ENCODE measurements at places on chromosomes 13 and 19. TPM values are rescaled to one million over a fixed set of nuclear protein-coding genes. Genes with fewer than 3 reads are reported as not detected.

GRCh38 chr13:95106562-95106961, 194.7 kb downstream of the ABCC4 start:
- DNase-seq = no peak

DNA sequence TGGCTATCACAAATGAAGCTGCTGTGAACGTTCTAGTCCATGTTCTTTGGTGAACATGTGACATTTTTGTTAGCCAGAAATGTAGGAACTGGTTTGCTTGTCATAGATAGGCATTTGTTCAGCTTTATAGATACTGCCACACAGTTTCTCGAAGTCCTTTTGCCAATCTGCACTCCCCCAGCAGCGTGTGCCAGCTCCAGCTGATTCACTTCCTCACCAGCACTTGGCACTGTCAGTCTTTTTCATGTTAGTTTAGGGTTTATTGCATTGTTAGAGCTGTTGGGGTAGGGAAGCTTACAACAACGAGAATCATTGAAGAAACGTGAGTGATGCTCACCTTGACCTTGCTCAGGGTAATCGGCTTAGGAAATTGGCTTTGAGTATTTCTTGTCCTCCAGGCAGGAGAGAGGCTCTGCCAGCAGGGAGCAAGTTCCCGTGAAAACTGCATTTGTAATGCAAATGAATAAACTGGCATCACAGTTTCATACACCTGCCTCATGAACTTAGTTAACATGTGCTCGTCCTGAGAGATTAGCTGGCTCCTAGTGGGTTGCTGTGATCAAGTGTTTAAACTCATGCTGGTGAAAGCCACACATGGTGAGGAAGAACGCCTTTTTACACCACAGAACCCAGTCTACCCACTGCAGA, 83.9 kb downstream of the ING1 start:
- DNase-seq = no peak

GRCh38 chr19:48118131-48118517, 7.5 kb upstream of the PLA2G4C start:
- DNase-seq = no peak

DNA sequence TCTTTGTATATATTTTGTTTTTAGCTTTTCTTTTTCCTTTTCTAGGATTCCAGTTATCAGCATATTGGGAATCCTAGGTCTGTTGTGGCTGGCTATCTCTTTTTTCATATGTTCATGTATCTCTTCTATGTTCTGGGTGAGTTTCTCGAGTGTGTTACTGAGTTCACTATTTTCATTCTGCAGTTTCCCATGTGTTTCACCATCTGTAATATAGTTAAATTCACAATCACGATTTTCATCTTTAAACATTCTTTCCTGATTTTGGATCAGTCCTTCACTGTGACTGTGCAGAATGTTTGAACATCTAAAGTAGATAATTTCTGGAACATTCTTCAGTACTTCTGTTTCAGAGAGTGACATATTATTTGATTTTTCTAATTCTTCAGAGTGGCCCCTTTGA, 862.1 kb downstream of the OLFM4 start:
- no peak for DNase-seq

- no peak for DNase-seq
These were observed 1563.5 kb upstream of the PRR20A start for GRCh38 chr13:55577082-55577846.

- peak; percentile 29 for DNase-seq
These were observed 7.4 kb downstream of the IFNL1 start for GRCh38 chr19:39303373-39304184.

GRCh38 chr13:71213252-71213821, 653.7 kb downstream of the DACH1 start:
- no peak for DNase-seq

GRCh38 chr19:27793128-27793643, 1419.8 kb downstream of the UQCRFS1 start:
- peak; percentile 84 for DNase-seq

DNA sequence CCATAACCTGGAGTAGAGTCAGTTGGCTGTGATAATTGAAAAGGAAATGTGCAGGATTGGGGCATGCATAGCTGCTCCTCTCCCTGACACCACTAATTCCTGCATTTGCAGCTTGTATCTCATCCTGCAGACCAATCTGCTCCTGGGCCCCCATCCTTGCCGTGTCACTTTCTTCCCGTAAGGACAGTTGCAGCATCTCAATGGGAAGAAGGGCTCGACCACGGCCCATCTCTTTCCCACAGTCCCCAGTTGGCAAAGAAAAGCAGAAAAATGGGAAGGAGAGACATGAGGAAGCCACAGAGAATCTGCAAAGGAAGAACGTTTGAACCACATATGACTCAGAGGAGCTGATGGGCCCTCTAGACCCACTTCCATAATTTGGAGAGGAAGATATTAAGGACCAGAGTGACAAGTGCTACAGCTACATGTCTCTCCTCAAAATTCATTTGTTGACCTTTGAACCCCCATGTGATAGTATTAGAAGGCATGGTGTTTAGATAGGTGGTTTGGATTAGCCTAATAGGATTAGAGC, 1.8 kb upstream of the SIGLEC12 start:
- no peak for DNase-seq

DNA sequence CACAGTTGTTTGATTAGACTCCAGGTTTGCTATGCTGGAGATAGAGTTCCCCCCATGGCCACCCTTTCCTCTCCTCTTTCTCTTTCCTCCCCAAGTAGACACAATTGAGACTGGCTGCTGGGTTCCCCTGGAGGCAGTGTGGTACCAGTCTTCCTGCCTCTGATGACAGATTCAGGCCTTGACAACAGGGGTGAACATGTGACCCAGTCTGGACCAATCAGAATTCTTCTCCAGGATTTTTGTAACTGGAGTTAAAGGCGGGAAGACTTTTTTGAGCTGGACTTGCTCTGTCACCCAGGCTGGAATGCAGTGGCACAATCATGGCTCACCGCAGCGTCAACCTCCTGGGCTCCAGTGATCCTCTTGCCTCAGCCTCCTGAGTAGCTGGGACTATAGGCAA, 48.7 kb downstream of the CCNE1 start:
- DNase-seq = no peak

GRCh38 chr19:5621311-5621944, 1.1 kb downstream of the SAFB2 start:
- peak; percentile 73 for DNase-seq

GRCh38 chr19:48206397-48207093, 36.1 kb downstream of the ZSWIM9 start:
- DNase-seq = no peak

- no peak for DNase-seq
These were observed 5.1 kb upstream of the GTF3A start for GRCh38 chr13:27419328-27419727.

DNA sequence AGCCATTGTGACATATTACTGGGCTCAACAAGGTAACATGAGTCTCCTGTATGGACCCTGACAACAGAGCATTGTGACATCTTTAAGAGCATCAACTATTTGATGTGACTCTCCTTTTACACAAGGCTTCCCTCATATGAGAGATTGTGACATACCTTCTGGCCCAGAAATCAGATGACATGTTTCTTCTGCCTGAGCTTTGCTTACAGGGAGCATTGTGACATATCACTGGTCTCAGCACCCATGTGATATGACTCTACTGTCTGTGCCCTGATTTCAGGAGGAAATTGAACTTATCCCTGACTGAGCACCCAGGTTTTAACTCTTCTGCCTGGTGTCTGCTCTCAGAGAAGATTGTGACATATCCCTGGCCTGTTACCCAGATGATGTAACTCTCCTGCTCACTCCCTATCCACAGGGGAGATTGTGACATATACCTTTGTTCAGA, 15.9 kb upstream of the ZNF681 start:
- no peak for DNase-seq

DNA sequence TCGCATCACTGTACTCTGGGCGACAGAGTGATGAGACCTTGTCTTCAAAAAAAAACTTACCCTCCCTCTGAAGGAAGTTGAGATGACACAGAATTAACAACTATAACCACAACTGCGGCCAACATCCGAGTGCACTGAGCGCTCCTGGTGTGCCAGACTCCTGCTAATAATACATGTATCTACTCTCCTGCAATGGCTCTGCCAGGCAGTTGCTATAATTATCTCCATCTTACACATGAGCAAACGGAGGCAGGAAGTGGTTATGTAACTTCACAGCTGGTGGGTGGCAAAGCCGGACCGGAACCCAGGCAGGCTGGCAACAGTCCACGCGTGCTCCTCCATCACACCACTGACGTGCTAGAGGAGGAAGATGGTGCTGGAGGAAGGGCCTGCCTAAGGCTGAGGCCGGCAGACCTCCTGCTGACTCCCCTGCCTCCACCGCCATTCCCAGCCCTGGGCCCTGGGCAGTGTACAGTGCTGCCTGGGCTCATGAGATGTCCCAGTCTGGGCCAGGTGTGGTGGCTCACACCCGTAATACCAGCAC, 12.6 kb downstream of the XRCC1 start:
- DNase-seq = peak; percentile 91

GRCh38 chr13:95391362-95391761, 90.1 kb upstream of the ABCC4 start:
- no peak for DNase-seq

GRCh38 chr13:113404366-113404722, 40.4 kb upstream of the GRTP1 start:
- no peak for DNase-seq

GRCh38 chr13:91196958-91197357, 150.5 kb upstream of the MIR17HG start:
- no peak for DNase-seq

DNA sequence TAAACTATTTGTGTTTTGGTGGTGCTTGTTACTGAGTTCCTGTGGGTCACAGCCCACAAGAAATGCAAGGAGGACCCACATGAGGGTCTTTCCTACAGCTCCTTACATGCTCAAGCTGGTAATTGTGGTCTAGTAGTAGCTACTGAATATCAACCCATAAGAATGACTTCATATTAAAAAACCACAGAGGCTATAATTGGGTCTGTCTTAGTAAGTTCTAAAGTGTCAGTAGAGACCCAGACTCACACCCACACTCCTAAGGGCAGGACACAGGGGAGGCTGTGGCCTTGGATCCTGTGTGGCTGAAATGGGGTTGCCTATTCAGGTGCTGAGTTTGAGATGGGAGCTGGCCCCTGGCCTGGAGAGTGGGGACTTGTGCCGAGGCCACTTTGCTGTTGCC, 19.6 kb downstream of the TFDP1 start:
- DNase-seq = no peak

NLRP5 gene
- total RNA-seq = not detected

ZNF724 gene
- total RNA-seq = 0.55 TPM

ZNF549 gene
- total RNA-seq = 6.4 TPM

DACT3 gene
- total RNA-seq = 23.7 TPM

PROZ gene
- total RNA-seq = not detected

LIN7B gene
- 25.7 TPM for total RNA-seq

FAAP24 gene
- 2.3 TPM for total RNA-seq
